Myocyte (in vitro differentiated cells): ENCODE measurements at places on chromosomes 5 and 9. TPM values are rescaled to one million over a fixed set of nuclear protein-coding genes. Genes with fewer than 3 reads are reported as not detected.

Gene MORN5
- not detected in 2 replicates for total RNA-seq

GRCh38 chr9:15287309-15287708 lies 19.7 kb downstream of the TTC39B start:
- no peak for DNase-seq

GRCh38 chr5:170168002-170168401 lies 62.3 kb downstream of the FOXI1 start:
- DNase-seq, result no peak

Gene C5orf15
- total RNA-seq, result 106 and 113 TPM in 2 replicates

Gene PCDHGB1
- 8.7 and 9.8 TPM in 2 replicates for total RNA-seq

Gene TAS2R1
- not detected in 2 replicates for total RNA-seq

- no peak for DNase-seq
These were observed 56.7 kb upstream of the FST start for GRCh38 chr5:53423724-53424123.

- DNase-seq, result no peak
These were observed 642.0 kb downstream of the KIF4B start for GRCh38 chr5:155655569-155655968.

DNA sequence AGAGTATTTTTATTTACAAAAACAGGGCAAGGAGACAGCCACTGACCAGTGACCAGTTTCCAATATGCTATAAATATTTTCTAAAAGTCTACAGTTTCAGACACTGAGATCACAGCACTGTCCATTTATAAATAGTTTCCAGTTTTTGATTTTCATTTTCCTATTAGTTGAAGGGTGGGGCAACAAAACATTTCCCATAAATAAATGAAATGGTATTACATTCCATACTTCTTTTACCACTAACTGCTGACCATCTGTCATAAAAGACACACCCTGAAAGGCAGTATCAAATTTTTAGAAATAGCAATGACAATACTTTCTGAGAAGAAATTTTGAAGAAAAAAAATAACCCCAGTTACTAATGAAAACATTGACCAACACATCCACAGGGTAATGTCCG lies 126.7 kb downstream of the ARSB start:
- peak; percentile 57 for DNase-seq

GRCh38 chr5:112283034-112283582 lies 136.0 kb downstream of the EPB41L4A start:
- no peak for DNase-seq

Gene SLC35D2
- 14.5 and 14.7 TPM in 2 replicates for total RNA-seq

- no peak for DNase-seq
These were observed 1686.5 kb upstream of the ACO1 start for GRCh38 chr9:30697958-30698357.

DNA sequence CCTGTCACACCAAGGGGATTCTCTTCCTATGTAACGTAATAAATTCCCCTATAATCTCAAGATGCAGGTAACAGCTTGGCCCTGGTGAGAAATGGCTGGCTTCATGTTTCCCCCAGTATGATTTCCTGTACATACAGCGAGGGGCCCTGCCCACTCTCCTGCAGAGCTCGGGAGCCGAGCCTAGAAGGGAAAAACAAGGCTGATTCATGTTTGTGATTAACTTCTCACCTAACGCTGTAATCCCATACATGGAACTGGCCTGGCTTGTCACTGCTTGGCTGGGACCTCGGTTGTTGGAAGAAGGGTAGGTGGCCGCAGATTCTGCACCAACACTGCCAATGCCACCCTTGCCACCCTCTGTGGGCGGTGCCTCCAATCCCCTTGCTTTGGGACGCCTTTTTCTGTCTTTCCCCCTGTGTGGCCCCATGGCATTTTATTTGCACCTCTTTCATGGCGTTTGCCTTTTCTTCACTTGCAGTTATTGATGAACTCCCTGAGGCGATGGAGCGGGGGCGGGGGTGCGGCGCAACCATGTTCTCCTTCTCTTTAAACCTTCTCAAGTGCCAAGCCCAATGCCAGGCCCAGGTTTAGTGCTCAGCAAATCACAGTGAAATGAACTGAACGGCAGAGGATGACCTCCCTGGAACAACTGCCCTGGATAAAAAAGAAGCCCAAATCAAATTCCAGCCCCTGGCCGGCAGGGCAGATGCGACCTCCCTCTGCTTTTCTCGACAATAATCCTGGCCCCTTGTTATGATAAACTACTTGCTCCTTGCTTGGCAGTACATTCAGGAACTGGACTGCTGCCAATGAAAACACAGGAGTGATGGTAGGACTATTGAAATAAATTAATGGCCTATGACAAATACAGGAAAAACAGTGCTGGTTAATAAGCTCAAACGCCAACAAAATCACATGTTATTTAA lies 108.1 kb downstream of the TMEM174 start:
- peak; percentile 63 for DNase-seq

DNA sequence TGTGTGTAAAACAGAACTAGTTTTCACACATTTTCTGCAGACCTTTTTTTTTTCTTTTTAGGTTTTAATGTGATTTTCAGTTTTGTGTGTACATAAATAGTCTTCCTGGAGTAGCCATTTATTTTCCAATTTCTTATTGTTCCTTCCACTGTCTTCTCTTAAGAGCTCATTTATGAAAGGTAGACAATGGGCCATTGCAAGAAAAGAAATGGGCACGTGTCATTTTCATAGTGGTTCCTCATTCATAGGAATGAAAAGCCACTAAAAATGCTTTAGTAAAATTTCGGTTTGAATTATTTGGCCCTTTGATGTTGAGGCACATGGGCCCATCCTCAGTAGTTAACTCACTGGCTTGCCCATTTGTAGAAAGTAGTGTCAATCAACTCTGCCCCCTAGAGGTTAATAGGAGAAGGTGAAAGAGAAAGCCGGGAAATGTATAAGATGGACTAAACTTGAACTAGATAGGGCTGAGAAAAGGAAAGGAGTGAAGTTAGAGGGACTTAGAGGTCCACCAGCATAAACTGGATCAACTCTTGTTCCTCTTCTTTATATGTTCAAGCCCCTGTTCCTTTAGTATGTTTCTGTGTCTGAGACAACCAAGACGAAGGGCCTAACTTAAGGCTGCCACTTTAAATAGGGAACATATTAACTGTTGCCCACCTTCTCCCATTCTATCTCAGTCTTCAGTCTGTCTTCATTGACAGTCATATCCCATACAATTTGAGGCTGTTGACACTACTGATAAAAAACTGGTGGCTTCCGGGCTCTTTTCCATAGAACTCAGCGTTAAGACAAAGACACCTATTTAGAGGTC lies 72.6 kb downstream of the SMARCA2 start:
- DNase-seq, result peak; percentile 37
